Bone marrow (tissue), 2 donors: ENCODE measurements at places on chromosomes 16 and 17.

GRCh38 chr16:25729188-25729915 is 37.6 kb downstream of the HS3ST4 start:
- DNase-seq, result no peak

DNA sequence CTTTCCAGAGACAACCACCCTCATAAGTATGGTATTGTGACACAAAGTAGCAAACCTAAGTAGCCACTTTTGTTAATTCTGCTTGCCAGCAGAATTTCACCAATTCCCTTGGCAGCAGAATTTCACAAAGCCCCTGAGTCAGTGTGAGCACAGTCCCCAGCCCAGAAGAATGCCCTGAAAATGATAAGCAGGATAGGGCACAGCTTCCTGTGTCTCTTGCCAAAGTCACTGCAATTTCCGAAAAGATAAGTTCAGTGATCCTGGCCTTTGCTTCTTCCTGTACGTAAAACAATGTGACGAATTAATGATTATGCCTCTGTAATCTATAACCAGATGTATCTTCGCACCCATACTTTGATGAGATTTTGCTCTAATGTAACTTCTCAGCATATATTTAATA is 16.0 kb upstream of the WIPF2 start:
- DNase-seq, result no peak

DNA sequence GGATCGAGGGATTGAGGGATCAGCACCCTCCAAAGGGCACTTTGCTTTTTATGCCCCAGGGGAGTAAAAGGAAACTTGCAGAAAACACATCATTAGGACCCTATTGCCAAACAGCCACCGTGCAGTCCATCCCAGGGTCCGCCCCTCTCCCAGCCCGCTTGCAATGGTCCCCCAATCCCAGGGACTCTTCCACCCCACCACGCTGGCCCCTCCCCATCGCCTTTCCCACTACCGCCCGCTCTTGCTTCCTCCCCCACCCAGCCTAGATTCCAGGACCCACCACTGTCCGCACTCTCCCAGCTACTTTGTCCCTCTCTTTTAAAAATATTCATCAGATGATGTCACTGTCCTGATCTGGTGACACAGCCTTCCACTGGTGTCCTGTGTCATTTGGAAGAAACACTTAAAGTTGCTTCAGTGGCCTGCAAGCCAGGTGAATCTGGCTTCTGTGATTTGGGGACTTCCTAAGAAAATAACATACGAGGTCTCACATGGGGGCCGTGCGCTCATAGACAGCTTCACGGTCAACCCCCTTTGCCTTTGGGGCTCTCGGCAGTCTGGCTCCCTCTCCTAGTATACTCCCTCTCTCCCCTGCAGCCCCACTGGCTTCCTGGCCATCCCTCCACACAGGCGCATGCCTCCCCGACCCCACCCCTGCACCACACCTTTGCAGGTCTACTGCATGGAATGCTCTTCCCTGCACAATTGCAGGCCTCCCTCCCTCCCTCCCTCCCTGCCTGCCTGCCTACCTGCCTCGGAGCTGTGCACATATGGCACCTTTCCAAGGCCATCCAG is 127.9 kb downstream of the RBFOX3 start:
- no peak for DNase-seq

DNA sequence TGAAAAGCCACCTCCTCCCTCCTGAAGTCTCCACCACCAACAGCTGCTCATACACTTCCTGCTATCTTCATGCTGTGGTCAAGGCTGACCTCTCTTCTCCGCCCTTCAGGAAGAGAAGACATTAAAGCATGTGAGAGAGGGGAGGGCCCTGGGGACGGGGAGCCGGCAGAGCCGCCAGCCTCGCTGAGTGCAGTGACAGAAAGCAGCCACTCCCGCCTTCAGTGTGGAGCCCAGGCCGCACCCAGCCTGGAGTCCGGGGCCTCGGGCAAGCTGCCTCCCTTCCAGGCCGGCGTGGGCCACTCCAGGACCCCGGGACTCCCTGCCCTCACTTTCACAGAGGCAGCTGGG is 94.7 kb upstream of the TNRC6C start:
- DNase-seq, result no peak

GRCh38 chr17:62009220-62009619 is 55.9 kb downstream of the MED13 start:
- no peak for DNase-seq

DNA sequence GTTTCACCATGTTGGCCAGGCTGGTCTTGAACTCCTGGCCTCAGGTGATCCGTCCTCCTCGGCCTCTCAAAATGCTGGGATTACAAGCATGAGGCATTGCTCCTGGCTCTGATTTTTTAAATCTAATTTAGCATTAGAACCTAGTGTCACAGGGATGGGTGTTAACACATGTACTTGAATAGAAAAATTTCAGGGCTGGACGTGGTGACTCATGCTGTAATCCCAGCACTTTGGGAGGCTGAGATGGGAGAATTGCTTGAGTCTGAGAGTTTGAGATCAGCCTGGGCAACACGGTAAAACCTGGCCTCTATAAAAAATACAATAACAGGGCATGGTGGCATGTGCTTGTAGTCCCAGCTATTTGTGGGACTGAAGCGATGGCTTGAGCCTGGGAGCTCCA is 6.0 kb upstream of the RNF135 start:
- no peak for DNase-seq

- DNase-seq, result no peak
Observed at GRCh38 chr17:13576661-13577526, 24.8 kb downstream of the HS3ST3A1 start.

DNA sequence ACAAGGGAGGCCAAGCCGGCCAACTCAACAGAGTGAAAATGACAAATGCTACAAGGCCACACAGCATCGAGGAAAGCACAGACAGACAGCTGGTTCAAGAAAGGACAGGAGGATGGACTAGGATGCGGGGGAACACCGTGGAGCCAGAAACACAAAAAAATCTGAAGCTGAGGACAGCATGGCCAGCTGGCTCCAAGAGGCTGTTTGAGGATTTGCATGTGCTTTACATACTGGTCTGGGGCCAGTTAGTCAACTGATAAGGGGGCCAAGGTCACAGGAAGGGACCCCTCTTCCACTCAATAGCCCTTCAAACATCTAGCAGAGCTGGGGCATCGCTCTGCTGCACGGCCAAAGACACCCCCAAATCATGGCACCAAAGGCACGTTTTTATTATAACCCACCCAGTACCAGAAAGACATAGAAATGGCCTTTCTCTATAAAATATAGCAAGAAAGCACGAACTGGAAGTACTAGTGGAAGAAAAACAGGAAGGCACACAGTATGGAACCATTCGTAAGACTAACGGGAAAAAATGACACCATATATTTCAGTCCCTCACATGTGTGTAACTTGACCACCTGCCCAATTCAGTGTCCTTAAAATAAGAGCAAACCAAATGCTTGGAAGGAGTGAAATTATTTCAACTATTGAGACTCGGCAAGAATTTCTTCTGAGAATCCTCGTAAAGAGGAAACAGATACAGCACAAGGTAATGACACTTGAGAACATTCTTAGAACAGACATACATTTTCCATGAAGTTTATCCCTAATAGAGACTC is 7.8 kb upstream of the SRL start:
- no peak for DNase-seq

GRCh38 chr17:42878123-42878880 is 22.3 kb upstream of the G6PC1 start:
- DNase-seq, result no peak

DNA sequence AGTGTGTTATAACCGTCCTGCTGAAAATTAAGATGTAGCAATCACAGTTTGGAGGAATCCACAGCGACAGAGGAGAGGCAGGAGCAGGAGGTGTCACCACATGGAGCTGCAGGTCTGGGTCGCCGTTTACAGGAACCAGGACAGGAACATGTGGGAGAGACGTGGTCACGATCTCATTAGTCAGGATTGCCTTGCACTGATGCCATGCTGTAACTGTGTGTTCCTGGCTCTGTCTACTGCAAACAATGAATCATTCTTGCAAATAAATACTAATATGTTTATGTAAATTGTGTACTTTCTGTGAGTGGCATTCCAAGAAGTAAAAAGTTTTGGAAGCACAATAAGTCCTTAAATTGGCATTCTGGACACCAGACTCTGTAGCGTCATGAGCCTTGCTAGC is 271.8 kb downstream of the CPPED1 start:
- DNase-seq, result no peak

DNA sequence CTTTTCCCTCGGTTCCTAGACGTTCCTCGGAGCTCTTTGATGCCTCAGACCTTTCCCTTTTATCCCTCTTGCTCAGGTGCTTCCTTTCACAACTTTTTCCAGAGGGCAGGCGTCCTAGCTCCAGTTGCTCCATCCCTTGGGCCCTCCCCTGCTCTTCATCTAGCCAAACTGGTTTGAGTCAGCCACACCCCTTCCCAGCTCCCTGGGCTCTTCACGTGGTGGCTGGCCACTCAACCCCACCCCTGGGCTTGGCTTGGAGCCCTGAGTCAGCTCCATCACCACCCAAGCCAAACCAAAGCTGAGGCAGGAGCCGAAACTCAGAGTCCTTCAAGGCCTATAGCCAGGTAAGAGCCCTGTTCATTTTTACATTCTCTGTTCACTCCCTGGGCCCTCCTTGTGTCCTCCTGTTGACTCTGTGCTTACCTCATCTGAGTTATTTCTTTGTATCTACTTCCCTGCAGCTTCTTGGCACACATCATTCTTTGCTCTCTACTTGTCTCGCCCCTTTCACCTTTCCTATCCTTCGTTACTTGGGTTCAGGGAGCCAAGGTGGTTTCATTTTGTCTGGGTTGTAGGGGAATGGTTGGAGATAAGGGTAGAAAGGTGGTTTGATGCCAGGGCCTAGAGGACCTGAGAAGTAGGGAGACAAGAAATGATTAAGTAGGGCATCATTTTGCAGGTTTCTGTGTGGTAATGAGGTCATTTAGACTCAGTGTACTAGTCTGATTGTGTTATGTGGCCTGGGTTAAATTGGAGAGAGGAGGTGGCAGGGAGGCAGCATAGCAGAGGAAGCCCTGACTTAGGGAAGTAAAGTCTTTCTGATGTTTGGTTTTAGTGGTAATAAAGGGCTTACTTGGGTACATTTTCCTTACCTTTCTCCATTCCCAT is 7.6 kb upstream of the PHKG2 start:
- DNase-seq, result no peak

DNA sequence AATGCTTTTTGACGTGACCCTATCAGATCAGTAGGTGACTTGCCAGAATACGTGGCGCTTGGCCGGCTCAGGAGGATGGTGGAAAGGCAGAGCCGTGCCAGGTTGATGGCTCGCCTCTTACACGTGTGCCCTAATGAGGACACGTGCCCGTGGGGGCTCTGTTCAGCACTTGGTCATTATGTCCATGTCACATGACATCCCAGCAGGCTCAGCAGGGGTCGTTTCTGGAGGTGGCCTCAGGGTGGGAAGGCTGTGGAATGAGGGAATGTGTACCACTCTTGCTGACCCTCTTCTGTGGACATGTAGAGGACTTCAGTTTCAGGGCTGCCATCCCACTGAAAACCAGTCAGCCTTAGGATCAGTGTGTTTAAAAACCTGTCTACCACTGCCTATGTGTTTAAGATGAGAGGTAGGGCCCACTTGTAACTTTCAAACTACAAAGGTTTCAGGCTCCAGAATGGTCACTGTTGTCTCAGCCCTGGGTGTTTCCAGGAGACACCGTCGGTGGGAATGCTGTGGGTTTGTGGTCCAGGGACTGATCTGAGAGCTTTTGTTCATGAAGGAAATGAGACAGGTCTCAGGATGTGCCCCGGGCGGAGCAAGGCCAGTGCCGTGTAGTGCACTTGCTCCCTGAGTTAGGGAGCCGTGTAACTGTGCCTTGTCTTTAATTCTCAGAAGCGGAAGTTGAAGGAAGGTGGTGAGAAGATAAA is 12.1 kb downstream of the UBN1 start:
- no peak for DNase-seq

GRCh38 chr17:19357351-19357750 is 5.2 kb downstream of the B9D1 start:
- no peak for DNase-seq

GRCh38 chr17:51128076-51128475 is 7.4 kb upstream of the SPAG9 start:
- peak; percentile 10 for DNase-seq

DNA sequence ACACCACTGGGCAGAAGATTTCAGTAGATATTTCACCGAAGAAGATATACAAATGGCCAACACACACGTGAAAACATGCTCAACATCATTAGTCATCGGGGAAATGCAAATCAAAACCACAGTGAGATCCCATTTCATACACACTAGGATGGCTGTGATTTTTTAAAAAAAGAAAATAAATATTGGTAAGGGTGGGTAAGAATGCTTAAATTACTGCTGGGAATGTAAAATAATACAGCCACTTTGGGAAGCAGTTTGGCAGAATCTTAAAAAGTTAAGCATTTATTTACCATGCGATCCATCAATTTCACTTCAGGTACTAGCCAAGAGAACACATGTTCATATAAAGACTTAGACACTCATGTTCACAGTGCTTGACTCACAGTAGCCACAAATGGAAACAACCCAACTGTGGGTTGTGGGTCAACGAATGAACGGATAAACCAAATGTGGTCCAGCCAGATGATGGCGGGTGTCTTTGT is 6.5 kb upstream of the C16orf74 start:
- no peak for DNase-seq

- peak; percentile 54 for DNase-seq
Observed at GRCh38 chr17:17681187-17681743, at the start of gene RAI1. Gene RAI1, plus strand, starts transcription at chr17:17681458. Its CDS starts 111,491 bp downstream, at chr17:17792949.

- DNase-seq, result peak; percentile 41
Observed at GRCh38 chr17:79840269-79840988, 1.2 kb upstream of the CBX4 start.

GRCh38 chr17:3020381-3020780 is 43.0 kb downstream of the OR1D5 start:
- no peak for DNase-seq
